ENCODE measurements at places on chromosomes 2 and 18.

- no peak for DNase-seq
Observed at GRCh38 chr2:127784965-127785518, 25.9 kb downstream of the WDR33 start.

- no peak for DNase-seq
Observed at GRCh38 chr2:45909677-45910191, 258.3 kb downstream of the PRKCE start.

- DNase-seq: no peak
Observed at GRCh38 chr2:132496555-132496954, 80.0 kb downstream of the GPR39 start.

DNA sequence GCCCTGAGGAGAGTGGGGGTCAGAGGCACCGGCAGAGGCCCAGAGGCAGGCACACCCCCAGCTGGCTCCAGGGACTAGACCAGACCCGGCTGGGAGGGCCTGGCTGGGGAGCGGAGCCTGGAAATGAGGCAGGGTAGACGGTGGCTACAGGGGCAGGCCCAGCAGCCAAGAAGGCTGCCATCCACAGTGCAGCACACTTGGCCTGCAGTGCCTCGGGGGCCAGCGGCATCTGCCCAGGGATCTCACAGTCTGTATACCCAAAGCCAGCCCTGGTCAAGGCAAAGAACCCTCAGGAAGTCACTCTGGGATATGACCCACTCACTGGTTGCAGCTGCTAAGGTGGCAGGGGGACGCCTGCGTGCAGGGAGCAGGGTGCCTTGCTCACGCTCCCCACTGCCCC is 17.8 kb downstream of the PER2 start:
- no peak for DNase-seq

GRCh38 chr2:62505109-62505749 is 766 bp downstream of the TMEM17 start:
- no peak for DNase-seq

DNA sequence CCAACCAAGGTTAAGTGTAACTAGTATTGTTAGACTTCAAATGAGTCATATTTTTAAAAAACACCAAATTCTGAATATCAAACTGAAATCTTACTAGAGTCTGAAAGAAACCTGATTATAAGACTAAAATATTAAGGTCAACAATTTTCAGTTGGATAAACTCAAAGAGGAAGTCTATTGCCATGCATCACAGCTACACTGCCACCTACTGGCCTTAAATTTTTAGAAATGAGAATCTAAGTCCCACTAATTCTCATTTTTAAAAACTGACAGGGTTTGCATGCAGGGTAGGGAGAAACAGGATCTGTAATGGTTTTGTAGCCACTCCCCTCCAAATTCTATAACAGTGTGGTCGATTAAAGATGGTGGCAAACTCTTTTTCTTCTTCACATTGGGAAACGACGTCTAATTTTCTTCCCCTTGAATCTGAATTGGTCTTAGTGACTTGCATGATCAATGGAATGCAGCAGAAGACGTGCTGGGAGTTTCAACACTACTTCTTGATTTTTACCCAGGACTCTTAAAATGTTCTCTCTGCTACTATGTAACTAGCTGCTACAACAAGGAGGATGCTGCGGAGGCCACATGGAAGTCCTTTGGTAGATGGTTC is 176.1 kb upstream of the SESTD1 start:
- DNase-seq: no peak
